ENCODE measurements at places on chromosomes 2 and 18.

DNA sequence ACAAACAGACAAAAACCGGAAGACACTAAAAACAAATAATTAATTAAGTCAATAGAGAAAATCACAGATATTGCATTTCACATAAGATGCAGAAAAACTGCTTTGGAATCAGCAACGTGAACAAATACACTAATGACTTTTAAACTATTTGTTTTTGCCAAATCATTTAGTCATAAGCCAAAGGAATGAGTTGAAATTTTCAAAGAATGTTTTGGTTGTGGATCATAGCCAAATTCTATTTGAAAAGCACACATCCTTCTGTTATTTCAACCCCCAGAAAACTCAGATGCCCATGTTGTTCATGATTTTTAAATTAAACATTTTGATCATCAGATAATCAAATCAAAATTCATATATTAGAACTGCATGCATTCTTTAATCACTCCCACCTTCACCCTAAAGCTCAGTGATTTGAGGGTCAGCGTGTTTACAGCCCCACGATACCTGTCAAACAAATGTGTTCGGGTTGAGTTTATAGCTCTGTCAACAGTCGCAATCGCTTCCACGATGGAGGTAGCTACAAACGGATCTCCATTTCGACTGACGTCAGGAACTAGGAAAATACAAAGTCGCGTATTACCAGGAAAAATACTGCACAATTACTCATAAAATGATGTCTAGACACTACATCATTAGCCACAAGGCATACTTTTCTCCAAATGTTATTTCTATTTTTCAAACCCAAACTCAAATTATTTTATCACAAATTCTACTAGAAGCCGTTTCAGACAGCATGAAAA is 90.2 kb downstream of the PXDN start:
- no peak for DNase-seq

- DNase-seq, result no peak
Measured at GRCh38 chr2:44740678-44741077, 200.8 kb upstream of the SIX3 start.

- DNase-seq, result no peak
Measured at GRCh38 chr2:114661971-114662939, 219.8 kb downstream of the DPP10 start.

- no peak for DNase-seq
Measured at GRCh38 chr2:58514252-58514651, 273.1 kb upstream of the FANCL start.

DNA sequence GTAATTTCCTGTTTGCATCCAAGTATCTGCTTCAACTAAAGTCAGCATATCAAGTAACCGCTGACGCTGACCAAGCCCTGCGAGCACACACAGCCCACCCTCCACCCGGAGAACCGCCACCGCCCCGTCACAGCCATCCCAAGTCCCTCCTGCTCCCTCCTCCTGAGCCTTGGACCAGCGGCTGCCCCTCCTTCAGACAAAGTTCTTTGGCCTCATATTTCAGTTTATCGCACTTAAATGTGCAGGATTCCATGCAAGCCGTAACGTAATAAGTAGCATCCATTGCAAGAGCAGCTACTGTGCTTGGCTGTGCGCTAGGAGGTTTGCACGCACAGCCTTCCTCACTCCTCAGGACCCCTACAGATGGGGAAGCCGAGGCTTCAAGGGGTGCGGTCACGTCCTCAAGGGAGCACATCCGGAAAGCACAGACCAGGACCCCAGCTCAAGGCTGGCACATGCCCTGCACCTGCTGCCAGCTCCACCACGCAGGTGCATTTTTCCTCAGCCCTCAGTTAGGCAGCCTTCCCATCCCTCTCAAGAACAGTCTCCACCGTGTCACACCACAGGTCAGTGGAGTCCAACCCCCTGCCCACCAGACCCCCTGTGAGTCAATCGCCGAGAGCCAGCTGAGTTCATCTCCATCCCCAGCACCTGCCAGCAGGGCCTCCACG is 17.1 kb downstream of the PXDN start:
- no peak for DNase-seq

DNA sequence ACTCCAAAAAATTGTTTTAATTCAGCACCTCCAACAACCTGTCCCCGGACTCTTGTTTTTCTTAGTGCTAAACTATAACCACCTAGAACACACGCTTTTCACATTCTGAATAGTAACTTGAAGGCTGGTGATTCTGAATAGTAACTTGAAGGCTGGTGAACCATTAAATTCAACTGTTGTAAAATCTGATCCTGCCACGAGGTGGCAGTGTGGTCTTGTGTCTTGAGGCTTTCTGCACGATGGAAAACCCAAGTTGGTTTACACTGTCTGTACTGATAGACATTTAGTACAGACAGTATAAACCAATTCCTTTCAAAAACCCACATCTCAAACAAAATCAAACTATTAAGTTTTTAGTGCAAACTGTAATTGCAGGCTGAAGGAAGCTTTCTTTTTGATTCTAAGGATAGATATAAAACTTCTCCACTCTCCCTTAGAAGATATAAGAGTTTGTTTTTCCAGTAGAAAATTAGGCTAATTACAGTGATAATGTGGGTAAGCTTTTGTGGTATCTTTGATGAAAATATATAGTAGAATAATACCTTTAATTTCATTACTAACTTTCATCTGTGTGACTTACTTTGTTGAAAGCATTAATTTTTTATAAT is 57.6 kb downstream of the VAPA start:
- peak; percentile 40 for DNase-seq

- DNase-seq, result no peak
Measured at GRCh38 chr2:3603536-3604206, 8.8 kb downstream of the COLEC11 start.

- no peak for DNase-seq
Measured at GRCh38 chr2:72204156-72204785, 56.6 kb upstream of the CYP26B1 start.

DNA sequence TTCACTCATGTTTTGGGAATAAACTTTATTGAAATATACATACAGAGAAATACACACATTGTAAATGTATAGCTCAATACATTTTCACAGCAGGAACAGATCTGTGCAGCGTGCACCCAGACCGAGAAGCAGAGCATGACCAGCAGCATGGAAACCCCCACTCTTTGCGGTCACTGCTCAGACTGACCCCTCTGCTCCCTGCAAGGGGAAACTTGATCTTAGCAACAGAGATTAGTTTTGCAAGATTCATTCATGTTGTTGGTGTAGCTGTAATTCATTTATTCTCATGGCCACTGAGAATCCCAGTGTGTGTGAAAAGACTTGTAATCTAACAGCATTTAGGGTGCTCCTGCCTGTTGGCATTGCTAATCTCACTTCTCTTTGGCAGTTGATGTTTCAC is 35.2 kb downstream of the LPIN1 start:
- DNase-seq, result no peak

- DNase-seq, result no peak
Measured at GRCh38 chr2:5954509-5954908, 262.3 kb downstream of the SOX11 start.

All from effector memory CD4-positive, alpha-beta T cell (primary cell).